ENCODE measurements at places on chromosomes 3 and 15.

GRCh38 chr3:187274315-187274976 is 17.1 kb downstream of the MASP1 start:
- no peak for DNase-seq

DNA sequence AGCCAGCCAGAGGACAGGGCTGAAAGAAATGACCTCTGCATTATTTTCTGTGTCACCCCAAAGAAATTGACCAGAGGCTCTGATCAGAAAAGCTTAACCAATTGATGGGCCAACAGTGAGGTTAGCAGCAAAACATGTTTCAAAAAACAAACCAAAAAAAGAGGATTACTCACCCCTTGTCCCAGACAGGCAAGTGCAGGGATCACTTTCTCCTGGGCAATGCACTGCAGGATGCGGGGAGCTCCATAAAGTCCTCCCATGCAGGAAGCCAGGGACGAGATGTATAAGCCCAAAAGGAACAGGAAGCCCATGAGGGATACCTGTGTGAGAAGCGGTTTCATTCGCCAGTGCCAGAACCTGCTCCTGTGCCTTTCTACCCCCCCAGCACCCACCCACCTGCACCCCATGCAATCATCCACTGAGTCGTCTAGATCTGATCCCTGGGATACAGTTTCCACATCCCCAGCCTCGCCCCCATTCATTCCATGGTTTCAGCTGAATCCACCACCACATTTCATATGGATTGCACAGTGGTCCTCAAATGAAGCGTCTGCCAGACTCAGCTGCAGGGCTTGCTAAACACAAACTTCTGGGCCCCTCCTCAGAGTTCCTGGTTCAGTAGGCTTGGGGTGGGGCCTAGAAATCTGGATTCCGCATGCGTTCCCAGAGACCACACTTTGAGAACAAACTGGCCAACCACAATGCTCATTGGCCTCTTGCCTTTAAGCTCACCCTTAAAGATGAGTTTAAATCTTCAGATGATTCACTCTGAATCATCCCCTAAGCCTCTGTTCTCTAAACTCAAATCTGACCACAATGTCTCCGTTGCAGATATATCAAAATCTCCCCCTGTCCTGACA is 54.4 kb upstream of the HEG1 start:
- DNase-seq = no peak

DNA sequence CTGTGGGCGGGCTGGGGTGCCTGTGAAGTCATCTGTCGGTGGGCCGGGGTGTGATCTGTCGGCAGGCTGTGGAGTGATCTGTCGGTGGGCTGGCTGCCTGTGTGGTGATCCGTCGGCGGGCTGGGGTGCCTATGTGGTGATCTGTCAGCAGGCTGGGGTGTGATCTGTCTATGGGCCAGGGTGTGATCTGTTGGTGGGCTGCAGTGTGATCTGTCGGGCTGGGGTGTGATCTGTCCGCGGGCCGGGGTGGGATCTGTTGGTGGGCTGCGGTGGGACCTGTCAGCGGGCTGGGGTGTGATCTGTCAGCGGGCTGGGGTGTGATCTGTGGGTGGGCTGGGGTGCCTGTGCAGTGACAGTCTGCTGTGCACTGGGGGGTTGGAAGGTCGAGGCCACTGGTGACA is 204.5 kb downstream of the XXYLT1 start:
- no peak for DNase-seq

GRCh38 chr3:127213381-127213918 is 20.5 kb downstream of the PRR23E start:
- no peak for DNase-seq

- no peak for DNase-seq
These were observed 128.0 kb upstream of the PRICKLE2 start for GRCh38 chr3:64353226-64353625.

GRCh38 chr3:159795681-159796175 is 192.9 kb upstream of the IL12A start:
- DNase-seq = no peak

DNA sequence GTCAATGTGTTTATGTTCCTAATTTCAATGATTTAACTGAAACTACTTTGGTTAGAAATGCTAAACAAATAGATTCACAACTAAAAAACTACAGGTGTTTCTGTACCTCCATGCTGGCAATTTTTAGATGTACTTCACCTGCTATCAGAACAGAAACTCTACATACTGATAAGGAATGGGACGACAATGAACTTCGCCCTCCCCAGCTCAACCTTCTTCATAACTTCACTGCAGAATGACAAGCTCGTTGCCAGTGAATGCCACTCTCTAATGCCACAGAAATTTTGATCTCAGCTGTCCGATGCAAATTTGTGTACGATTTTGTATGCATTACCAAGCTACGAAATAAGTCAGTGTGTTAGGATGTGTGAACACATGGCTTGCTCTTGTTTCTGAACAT is 133.4 kb downstream of the FOXP1 start:
- DNase-seq = no peak

DNA sequence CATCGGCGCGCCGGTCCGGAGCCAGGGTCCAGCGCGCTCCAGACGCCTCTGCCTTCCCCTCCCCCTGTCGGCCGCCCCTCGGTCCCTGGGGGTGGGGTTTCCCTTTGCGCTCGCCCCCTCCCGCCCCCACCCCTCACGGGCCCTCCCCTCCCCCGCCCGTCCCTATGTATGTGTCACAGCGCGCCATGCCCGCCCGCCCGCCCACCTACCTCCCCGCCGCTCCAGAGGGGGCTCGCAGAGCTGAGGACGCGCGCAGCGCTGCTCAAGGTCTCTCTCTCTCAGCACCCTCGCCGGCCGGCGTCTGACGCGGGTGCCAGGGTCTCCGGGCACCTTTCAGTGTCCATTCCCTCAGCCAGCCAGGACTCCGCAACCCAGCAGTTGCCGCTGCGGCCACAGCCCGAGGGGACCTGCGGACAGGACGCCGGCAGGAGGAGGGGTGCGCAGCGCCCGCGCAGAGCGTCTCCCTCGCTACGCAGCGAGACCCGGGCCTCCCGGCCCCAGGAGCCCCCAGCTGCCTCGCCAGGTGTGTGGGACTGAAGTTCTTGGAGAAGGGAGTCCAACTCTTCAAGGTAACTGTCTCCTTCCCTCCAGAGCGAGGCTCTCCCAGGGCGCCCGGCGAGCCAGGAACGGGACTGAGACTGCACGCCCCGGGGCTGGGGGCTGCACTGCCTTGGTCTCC is at the start of gene ACAN:
Gene ACAN (plus strand): TSS at position 196 of the 679 bp plus-strand sequence. CDS start 32,771 bp downstream, outside the sequence.
- no peak for DNase-seq

DNA sequence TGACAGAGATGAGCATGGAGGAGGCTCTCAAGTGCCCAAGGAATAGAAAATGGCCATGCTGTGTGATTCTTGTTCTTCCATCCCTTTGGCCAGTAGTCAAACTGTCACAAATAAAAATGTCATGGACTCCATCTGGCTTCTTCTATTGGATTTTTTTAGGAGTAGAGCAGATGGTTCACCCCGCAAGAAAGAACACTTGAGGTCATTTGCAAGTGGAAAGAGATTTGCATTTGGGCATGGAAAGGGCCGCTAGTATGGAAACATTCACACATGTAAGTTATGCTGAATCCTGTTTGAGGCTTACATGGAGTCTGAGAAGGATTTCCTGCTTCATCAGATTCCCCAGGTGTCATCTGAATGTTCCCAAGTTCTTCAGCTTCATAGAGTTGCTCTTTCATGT is 53.1 kb upstream of the CFAP161 start:
- no peak for DNase-seq

DNA sequence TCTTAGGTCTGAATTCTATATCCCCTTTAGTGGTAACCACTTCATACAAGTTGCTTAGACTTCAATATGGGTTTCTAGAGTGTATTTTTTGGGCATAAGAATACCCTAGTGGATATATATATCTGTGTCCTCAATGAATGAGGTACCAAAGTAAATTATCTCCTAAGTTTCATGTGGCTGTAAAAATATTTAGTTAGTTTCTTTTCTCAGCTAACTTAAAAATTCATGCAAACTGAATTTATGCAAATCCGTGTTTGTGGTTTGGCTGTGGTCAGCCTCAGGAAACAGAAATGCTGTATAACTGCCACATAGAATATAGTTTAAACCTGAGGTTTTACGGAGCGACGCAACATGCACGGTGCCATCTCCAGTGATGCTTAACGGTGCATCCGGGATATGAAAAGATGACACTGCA is 80.3 kb downstream of the PEX5L start:
- no peak for DNase-seq

DNA sequence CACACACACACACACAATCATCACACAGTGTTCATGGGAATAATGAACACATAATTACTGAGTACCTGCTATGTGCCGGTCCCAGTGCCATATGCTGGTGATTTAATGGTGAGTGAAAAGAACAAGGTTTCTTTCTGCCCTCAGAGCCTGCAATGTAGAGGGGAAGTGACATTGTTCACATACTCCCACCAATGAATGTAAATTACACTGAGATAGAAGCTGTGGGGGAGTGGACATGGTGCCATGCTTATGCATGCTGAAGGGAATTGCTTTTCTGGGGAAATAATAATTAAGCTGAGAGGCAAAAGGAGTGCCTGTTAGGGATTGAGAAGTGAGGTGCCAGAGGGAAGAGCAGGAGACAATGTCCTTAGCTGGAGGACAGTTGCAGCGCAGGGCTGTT is 175.1 kb downstream of the MFSD1 start:
- no peak for DNase-seq

DNA sequence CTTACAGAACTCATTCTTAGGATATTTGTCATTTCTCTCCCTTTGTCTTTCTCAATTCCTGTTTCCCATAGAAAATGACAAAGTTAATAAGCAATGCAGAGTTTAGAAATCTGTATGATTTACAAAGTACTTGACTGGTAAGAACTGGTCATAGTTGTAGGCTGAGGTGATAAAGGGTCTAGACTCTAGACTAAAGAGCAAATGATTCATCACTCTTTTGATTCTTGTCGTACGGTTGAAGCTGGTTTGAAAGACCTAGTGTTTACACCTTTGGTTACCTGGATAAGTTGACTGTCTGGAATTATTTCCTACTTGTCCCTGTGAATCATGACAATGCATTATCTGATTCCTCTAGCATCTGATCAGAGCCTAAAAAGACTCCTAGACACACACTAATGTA is 58.9 kb upstream of the TP63 start:
- DNase-seq = no peak

GRCh38 chr3:51985063-51985462 is 1.7 kb downstream of the ACY1 start:
- no peak for DNase-seq

DNA sequence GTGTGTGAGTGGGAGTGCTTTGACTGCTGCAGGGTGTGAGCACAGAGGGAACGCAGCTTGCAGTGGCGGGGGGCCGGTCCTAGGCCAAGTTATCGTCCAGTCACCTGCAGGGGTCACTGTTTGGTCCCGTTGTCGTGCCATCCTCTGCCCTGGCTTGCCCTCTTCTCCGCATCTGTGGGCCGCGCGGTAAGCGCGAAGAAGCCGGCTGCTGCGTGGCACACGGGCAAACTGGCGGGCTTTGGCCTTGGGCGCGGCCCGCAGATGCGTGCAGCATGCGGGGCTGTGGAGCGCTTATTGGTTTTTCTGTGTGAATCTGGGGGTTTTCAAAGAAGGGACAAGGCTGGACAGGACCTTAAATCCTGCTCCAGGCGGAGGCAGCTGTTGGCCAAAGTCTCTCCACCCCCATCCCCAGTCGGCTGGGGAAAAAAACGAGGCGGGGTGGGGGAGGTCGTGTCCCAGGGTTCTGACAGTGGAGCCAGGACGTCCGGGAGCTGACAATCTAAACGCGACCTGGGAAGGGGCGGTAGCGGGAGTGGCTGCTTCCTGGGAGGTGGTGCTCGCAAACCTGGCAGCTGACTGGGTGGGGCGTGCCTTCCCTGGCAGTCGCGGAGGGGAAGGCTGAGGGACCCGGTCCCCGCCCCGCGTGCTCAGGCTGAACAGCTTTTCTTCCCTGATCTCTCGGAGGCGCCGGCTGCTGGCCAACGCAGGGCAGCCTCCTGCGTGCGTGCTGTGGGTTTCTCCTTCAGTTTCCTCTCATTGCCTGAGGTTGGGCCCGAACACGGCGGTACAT is 39.7 kb upstream of the VEPH1 start:
- DNase-seq = no peak
